A549 treated with GW870086 at 1 μM for 4 hours (cell line): ENCODE measurements at places on chromosomes 7 and 10. TPM values are rescaled to one million over a fixed set of nuclear protein-coding genes. Genes with fewer than 3 reads are reported as not detected.

GPR15LG gene
- not detected in 5 replicates for total RNA-seq

CYP2C19 gene
- 0.05 TPM in 1 of 5 replicates, not detected in the others for total RNA-seq

CUBN gene
- 0.02 to 0.23 TPM (median 0.17 TPM) in 4 of 5 replicates, not detected in the other for total RNA-seq

CYP3A7 gene
- total RNA-seq: not detected in 5 replicates

BET1 gene
- total RNA-seq: 19.3 to 27.4 TPM (median 24.3 TPM) in 5 replicates

GOLGA7B gene
- 3.1 to 4.7 TPM (median 4.1 TPM) in 5 replicates for total RNA-seq

EN2 gene
- 0.41 to 0.99 TPM (median 0.94 TPM) in 5 replicates for total RNA-seq

RBP3 gene
- total RNA-seq: not detected in 5 replicates
